ENCODE measurements at places on chromosomes 2 and 18.

DNA sequence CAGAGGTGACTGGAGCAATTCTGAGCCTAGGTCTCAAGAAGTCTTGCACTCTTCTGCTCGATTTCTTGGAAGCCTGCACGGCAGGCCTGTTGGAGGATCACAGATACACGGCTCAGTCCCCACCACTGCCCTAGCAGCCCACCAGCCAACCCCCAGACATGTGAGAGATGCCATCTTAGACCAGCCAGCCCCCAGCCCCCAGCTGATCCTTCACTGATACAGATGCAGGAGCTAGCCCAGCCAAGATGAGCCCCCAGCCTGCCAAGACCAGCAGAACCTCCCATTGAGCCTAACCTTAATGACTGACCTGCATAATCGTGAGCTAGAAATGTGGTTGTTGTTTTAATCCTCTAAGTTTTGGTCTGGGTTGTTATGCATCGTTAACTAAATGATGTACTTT is 47.5 kb downstream of the INHBB start:
- no peak for DNase-seq

DNA sequence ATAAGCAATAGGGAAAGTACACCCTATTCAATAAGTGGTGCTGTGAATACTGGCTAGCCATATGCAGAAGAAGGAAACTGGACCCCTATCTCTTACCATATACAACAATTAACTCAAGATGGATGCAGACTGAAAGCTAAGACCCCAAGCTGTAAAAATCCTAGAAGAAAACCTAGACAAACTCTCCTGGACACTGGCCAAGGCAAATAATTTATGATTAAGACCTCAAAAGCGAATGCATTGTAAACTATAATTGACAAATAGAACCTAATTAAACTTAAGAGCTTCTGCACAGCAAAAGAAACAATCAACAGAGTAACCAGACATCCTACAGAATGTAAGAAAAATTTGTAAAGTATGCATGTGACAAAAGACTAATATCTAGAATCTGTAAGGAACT is 41.1 kb upstream of the ASXL3 start:
- no peak for DNase-seq

DNA sequence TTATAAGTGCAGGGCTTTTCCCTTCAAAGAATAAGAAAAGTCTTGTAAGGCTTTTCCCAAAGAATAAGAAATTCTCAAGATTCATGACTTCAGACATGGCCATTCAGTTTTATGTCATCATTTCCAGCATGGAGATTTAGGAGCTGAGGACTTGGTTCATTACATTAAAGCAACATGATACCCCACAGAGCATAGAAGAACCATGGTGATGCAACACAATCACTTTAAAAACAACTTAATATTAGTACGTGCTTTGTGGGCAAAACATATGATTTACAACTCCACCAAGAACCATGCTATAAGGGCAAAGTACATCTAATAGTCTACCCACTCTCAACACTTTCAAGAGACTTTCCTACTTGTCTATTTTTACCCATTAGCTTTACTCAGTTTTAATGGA is 214.4 kb downstream of the SRBD1 start:
- peak; percentile 28 for DNase-seq

DNA sequence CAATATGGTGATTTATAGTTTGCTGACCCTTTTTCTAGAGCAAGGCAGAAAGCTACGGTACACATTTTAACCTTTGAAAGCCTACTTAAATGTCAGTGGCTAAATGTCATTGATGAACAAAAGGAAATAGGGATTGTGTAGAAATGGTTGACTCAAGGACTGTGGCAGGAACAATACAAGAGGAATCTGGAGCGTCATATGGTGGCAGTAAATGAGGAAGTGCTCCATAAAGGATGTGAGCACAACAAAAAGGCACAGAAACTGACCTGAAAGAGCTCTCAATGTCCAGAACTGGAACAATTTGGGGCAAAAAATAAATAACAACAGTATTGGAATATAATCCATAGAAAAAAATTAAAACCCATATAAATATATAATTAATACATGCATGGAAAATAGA is 443.9 kb upstream of the VRK2 start:
- DNase-seq: no peak

DNA sequence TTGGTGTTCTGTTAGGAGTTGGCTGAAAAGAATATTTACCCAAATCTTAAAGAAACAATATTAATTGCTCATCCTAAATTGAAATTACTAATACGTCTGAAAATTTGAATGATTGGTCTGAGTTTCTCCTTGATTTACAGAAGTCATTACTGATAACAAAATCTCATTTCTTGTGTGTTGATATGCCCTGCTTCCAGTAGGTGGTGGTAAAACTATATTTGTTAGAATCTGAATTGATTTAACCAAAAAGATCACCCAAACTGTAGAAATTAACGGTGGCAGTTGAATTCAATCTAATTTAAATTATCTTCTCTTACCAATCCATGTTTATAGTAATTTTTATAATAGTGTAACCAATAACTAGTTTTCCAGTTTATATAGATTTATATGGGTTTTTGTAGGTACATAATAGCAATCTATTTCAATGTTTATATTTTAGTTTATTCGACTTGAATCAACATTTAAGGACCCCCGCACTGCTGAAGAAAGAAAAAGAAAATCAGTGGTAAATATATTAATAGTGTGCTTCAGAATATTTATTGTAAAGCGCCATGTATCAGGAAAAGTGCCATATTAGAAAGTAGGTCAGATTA is 38.3 kb downstream of the PAPOLG start:
- no peak for DNase-seq

DNA sequence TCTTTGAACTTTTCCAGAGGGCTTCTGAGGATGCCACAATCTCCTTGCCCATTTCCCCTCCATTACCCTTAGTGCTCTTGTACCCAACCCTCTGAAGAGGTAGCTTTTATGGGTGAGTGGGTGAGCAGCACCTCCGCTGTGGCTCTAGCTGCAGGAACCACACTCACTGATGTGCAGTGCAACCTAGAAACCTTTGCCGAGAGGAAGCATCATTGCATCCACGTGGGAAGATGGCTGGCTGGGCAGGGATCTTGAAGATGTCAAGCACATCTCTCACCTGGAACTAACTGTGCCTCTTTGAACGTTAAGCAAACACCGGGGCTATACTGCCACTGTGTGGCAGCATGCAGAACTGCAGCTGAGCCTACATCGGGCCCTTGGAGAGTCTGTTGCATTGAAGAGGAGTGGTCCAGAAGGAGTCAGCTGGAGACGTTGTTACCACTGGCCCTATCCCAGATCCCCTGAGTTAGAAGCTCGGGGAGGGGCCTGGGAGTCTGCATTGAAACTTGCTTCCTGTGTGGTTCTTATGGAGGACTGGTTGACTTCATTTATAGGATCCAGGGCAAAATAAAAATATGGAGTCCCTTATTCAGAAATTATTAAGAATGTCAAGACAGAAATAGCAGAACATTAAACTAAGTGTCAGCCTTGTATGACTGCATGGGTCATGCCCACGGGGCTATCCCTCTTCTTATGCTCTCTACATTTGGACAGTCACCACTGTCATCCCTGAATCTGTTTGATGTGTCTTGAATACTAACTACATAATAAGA is 28.7 kb downstream of the IGFBP5 start:
- DNase-seq: peak; percentile 72

DNA sequence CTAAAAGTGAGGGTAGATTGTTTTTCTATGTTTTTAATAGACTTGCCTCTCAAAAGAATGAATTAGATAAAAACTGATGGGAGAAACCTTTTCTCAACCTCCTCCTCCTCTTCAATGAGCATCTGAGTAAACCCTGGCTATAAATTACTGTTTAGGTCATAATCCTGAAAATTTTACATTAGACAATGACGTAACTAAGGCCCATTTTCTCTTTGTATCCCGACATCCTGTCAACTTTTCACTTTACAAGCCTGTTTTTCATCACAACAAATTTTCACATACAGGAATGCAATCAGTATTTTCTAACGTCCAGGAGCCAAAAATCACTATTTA is 1.3 kb downstream of the SPIRE1 start:
- peak; percentile 48 for DNase-seq

DNA sequence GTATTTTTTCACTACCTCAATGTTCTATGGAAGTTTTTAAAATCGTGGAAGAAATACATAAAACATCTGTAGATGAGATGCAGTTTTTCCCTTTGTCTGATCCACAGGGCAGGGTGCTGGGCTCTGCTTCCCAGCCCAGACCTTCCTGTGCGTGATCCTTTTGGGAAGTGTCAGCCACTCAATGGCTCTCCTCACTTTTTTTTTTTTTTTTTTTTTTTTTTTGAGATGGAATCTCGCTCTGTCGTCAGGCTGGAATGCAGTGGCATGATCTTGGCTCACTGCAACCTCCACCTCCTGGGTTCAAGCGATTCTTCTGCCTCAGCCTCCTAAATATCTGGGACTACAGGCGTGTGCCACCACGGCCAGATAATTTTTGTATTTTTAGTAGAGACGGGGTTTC is 32.8 kb downstream of the SOWAHC start:
- DNase-seq: no peak

- DNase-seq: no peak
Measured at GRCh38 chr2:217070611-217071010, 210.7 kb upstream of the TNP1 start.

GRCh38 chr2:66585587-66585986 is 150.7 kb downstream of the MEIS1 start:
- no peak for DNase-seq

DNA sequence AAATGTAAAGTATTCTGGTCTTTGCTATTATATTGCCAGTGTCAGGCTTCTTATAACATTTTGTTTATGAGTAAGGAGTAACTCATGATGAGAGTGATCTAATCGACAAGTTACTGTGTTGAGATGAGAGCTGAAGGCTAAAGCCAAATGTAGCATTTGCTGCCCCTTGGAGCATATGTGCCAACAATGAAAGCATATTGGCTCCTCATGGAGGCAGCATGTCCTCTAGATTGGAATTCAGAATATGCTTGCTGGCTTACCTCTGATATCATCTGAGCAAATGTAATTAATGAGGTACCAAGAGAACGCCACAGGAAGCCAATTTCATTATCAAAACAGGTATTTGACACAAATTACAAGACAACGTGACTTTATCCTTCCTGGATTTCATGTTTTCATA is 781.1 kb upstream of the FSHR start:
- DNase-seq: no peak
